Naive thymus-derived CD4-positive, alpha-beta T cell (primary cell): ENCODE measurements at places on chromosomes 3 and 15. TPM values are rescaled to one million over a fixed set of nuclear protein-coding genes. Genes with fewer than 3 reads are reported as not detected.

DNA sequence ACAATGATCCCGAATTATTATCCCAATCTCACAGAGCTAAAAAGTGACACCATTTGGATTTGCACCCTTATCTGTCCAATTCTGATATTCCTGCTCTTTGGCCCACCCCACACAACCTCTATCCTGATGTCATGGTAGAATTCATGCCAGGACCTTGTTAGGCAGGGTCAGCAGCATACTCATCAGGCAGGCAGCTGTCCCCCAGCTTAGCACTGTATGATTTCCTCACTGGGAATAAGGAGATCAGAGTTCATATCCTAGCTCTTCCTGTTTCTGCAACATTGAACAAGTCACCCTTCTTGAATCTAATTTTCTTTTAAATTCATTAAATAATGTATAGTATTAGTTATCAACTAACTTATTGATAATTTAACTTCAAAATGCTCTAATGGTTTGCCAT lies 12.0 kb upstream of the C3orf80 start:
- DNase-seq: no peak

DNA sequence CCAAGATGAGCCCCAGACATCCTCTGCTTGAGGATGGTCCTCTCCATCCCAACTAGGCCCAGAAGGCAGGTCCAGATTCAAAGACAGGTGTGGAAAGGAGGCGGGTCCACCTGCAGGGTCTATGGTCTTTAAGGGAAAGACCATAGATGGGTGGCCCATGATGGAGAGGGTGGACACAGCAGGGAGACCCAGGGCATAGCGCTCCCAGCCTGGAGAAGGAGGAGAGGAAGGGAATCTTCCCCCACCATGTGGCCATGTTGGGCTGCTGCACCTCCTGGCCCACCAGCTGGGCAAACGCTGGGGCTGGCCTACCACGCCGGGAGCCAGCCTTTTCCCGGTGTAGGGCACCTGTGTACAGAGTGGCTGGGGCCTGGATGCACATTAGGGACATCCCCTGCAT lies 265.2 kb upstream of the TLE3 start:
- DNase-seq: no peak

GRCh38 chr3:4778119-4778518 lies 201.1 kb upstream of the BHLHE40 start:
- no peak for DNase-seq

GRCh38 chr3:161305095-161305991 lies 66.0 kb downstream of the SPTSSB start:
- peak; percentile 26 for DNase-seq

GRCh38 chr15:39558421-39558820 lies 22.5 kb upstream of the THBS1 start:
- DNase-seq: no peak

DNA sequence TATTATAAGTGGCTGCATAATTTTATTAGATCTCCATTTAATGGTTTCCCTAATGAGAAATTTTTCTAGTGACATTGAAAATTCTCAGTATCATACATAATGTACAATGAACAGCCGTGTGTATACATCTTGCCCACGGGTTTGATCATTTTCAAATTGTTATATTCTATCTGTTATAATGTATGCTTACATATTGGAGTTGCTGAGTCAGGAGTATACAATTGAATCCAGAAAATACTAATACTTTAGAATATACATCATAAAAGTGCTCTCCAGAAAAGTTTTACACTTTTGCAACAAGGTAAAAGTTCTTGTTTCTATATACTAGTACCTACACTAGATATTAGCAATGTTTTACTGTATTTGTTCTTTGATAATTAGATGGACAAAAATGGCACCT lies 82.8 kb downstream of the SPATA16 start:
- no peak for DNase-seq

- DNase-seq: no peak
These were observed 8.5 kb downstream of the TBC1D2B start for GRCh38 chr15:78069052-78069414.

GRCh38 chr3:194730365-194730764 lies 44.7 kb downstream of the FAM43A start:
- no peak for DNase-seq

DNA sequence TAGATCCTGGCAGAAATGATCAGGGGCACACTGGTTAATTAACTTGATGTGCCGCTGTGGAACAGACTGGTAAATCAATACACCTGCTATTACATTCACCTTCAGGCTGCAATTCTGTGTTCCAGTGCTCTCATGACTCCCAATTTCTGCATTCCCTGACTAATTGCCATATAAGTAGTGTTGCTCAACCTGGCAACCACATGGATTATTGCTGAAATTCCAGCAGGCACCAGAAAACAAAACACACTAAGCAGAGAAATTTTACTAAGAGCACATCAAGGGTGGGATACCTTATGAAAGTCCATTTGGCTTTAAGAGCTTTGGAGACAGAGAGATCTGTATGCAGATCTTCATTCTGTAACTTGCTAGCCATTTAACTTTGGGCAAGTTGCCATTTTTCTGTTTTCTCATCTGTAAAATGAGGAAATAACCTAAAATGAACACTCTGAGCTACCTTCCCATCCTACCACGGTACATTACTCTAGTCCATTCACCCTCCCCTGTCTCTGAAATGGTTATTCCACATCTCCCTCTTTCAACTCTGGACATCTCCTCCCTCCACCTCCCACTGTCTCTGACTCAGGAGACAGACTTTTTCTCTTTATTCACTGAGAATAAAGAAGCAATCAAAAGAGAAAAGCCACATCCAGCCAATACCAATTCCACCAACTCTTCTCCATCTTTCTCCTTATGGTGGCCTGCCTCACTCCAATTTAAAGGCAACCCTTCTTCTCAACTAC lies 54.6 kb downstream of the STAC start:
- DNase-seq: no peak

GRCh38 chr3:58994746-58995330 lies 55.0 kb downstream of the CFAP20DC start:
- DNase-seq: peak; percentile 26

The SLC9A9 gene
- total RNA-seq: 18.0 TPM

The TTLL13 gene
- total RNA-seq: 0.42 TPM

The ECE2 gene
- total RNA-seq: not detected

The DHFR2 gene
- total RNA-seq: 9.0 and 9.7 TPM in 2 replicates
